ENCODE measurements at places on chromosomes 4 and X. TPM values are rescaled to one million over a fixed set of nuclear protein-coding genes. Genes with fewer than 3 reads are reported as not detected.
A peak's percentile ranks its signal among the peaks of the same experiment; 100 is the strongest.

- H3K4me3 ChIP-seq, result no peak overlapping the region
- no peak overlapping the region for H3K27ac ChIP-seq
- no peaks in the 10 kb centered on the region for H3K4me1 ChIP-seq
- DNase-seq, result no peak
- no peaks in the 10 kb centered on the region for H3K27me3 ChIP-seq
- peaks cover 89% of the 10 kb centered on the region for H3K36me3 ChIP-seq
These were observed 31.9 kb downstream of the SETD7 start for GRCh38 chr4:139524062-139524631.

- DNase-seq, result no peak
- H3K27me3 ChIP-seq, result peaks cover 20% of the 10 kb centered on the region
- H3K27ac ChIP-seq, result no peak overlapping the region
- no peaks in the 10 kb centered on the region for H3K36me3 ChIP-seq
These were observed 2185.9 kb upstream of the TENM3 start for GRCh38 chr4:180057299-180057721.

- no peaks in the 10 kb centered on the region for H3K27me3 ChIP-seq
- no peak for DNase-seq
- H3K27ac ChIP-seq, result no peak overlapping the region
- H3K36me3 ChIP-seq, result no peaks in the 10 kb centered on the region
- H3K4me1 ChIP-seq, result no peaks in the 10 kb centered on the region
These were observed 50.9 kb downstream of the PRKG2 start for GRCh38 chr4:81164126-81164525.

DNA sequence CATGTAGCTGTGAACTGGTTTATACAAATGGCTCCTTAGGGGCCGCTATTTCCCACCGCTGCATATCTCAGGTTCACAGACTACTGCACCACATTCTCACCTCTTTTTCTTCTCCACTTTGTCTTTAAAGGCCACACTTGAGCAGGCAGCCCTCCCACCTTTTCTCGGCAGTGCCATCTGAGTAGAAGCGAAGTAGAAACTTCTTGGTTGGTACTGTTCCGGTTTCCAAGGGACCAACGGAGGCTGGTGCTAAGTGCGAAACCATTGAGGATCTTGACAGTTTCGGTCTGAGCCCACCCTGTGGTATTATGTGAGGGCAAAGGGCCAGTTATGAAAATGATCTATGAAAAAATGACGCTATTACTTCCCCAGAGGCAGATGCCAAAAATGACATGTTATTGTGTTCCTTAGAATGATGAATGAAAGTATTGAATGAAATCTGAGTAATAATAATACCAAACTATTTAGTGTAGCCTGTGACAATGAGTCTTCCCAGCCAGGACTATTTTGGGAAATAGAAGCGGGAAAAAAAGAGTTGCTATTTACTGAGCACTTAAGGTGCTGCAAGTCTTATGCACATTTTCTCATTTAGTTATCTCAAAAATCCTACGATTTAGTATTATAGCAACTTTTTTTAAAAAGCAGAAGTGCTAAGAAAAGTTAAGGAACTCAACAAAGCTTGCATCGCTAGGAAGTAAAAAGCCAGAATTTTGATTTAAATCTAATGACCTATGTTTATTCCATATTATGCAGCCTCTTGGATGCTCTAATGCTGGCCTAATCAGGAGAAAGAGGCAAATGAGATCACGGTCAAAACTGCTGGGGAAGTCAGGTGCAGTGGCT, 29.6 kb upstream of the CHRNA9 start:
- DNase-seq, result no peak
- no peak overlapping the region for H3K4me3 ChIP-seq
- H3K27me3 ChIP-seq, result peaks cover 5% of the 10 kb centered on the region
- no peak overlapping the region for H3K27ac ChIP-seq
- no peaks in the 10 kb centered on the region for H3K36me3 ChIP-seq
- H3K4me1 ChIP-seq, result peaks cover 6% of the 10 kb centered on the region

- H3K27ac ChIP-seq, result no peak overlapping the region
- H3K4me1 ChIP-seq, result no peaks in the 10 kb centered on the region
- H3K36me3 ChIP-seq, result no peaks in the 10 kb centered on the region
- DNase-seq, result no peak
- no peak overlapping the region for H3K4me3 ChIP-seq
These were observed 21.8 kb upstream of the AGA start for GRCh38 chr4:177464026-177464425.

- no peaks in the 10 kb centered on the region for H3K4me1 ChIP-seq
- no peak for DNase-seq
- H3K27me3 ChIP-seq, result no peaks in the 10 kb centered on the region
- H3K36me3 ChIP-seq, result no peaks in the 10 kb centered on the region
- H3K4me3 ChIP-seq, result no peak overlapping the region
These were observed 48.2 kb upstream of the HPSE start for GRCh38 chr4:83382850-83383249.

- H3K27ac ChIP-seq, result no peak overlapping the region
- peak; percentile 38 for DNase-seq
- no peak overlapping the region for H3K4me3 ChIP-seq
- H3K36me3 ChIP-seq, result no peaks in the 10 kb centered on the region
- H3K4me1 ChIP-seq, result no peaks in the 10 kb centered on the region
- H3K27me3 ChIP-seq, result no peaks in the 10 kb centered on the region
These were observed 174.1 kb downstream of the RBMX2 start for GRCh38 chrX:130575831-130576389.

- no peak overlapping the region for H3K4me3 ChIP-seq
- H3K4me1 ChIP-seq, result no peaks in the 10 kb centered on the region
- peaks cover 5% of the 10 kb centered on the region for H3K27me3 ChIP-seq
- no peaks in the 10 kb centered on the region for H3K36me3 ChIP-seq
These were observed 94.6 kb downstream of the DCTD start for GRCh38 chr4:182822554-182822953.

- H3K4me1 ChIP-seq, result no peaks in the 10 kb centered on the region
- no peak for DNase-seq
- no peaks in the 10 kb centered on the region for H3K36me3 ChIP-seq
- H3K27ac ChIP-seq, result no peak overlapping the region
- H3K27me3 ChIP-seq, result no peaks in the 10 kb centered on the region
These were observed 130.8 kb downstream of the ANAPC10 start for GRCh38 chr4:144967161-144967560.

DNA sequence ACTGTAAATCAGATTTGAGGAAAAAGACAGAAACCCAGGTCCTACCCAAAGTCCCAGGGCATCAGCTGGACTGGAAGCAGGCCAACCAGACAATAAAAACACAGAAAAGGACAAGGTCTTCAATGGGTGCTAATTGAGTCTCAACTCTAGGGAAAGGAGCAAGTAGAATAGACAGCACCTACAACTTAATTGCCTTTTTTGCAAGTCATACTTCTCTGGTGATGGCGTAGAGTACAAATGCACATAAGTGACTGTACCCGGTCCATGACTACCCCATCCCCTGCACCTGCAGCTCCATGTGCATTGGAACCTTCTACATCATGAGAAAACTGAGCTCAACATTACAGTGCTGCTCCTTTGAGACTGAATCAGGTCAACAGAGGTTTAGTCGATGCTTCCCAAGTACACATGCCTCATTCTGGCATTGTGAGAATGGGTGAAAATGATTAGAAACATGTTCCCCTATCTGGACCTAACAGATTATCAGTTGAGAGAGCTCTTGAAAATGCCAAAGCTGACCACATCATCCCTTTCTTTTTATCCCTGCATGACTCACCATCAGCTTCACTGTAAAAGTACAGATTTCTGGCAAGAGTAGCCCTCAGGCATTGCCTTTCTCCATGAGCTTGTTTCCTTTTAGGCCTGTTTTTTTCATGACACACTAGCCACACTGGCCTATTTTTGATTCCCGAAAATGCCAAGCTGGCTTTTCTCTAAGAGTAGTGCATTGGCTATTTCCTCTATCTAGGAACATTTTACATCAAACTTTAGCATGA, 298.3 kb downstream of the HS3ST1 start:
- H3K36me3 ChIP-seq, result no peaks in the 10 kb centered on the region
- H3K4me3 ChIP-seq, result no peak overlapping the region
- DNase-seq, result no peak
- H3K27ac ChIP-seq, result no peak overlapping the region

- DNase-seq, result no peak
- H3K4me3 ChIP-seq, result no peak overlapping the region
- no peaks in the 10 kb centered on the region for H3K27me3 ChIP-seq
- no peak overlapping the region for H3K27ac ChIP-seq
- no peaks in the 10 kb centered on the region for H3K36me3 ChIP-seq
These were observed 287.9 kb downstream of the PPP1R2C start for GRCh38 chrX:42490111-42490510.

Gene RRH
- not detected for total RNA-seq

Gene TRPC5OS
- not detected for total RNA-seq

Measured in heart left ventricle (tissue), 16 donors.